Activated CD4-positive, alpha-beta T cell treated with anti-CD3 and anti-CD28 coated beads, Interleukin-10, Interleukin-2, amounts not matched to agents 100 ng/mL and 50 ng/mL, durations not matched to agents 16 hours and 8 hours (primary cell): ENCODE measurements at places on chromosomes 6 and 20.

GRCh38 chr6:143822584-143823024 is 20.5 kb upstream of the LTV1 start:
- no peak for DNase-seq

DNA sequence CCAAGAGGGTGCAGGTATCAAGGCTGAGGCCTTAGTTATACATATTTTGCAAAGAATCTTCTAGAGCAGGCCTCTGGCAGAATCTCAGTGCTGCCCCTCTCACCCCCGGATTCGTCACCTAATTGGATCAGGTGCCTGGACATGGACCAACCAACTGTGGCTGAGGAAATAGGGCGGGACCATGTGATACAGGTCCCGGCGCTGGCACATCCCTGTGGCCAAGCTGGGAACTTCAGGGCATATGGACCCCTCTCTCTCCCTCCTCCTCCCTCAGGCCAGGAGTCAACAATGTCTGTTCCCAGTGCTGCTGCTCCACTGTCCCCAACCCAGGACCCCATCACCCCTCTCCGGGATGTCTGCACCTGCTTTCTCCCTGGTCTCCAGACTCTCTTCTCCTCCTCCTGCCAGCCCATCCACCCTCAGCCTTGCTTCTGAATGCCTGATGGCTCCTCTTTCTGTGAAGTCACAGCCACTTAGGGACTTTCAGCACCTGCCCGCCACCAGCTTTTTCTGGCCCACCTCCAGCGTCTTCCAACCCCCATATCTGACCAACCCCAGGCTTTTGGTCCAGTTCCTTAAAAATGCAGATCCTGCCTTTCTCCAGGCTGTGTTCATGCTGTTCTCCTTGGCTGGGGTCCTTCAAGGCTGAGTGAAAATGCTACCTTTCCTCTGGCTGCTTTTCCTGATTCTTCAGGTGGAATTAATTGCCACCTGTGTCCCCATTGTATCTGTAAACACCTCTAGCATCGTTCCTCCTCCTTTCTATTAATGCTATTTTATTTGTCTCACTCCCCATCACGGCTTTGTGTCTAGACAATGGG is 19.0 kb upstream of the MLN start:
- DNase-seq: no peak

- no peak for DNase-seq
Measured at GRCh38 chr6:14361297-14361696, 243.7 kb downstream of the CD83 start.

- no peak for DNase-seq
Measured at GRCh38 chr6:168983925-168984324, 269.7 kb downstream of the THBS2 start.

DNA sequence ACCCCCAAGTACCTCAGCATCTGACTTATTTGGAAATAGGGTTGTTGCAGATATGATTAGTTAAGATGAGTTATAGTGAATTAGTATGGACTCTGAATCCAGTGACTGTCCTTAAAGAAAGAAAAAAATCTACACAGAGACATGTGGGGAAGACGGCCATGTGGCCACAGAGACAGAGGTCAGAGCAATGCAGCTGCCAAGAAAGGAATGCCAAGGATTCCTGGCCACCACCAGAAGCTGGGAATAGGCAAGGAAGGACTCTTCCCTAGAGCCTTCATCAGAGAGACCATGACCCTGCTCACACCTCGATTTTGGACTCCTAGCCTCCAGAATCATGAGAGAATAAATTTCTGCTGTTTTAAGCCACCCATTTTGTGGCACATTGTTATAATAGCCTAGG is 81.8 kb downstream of the FYN start:
- DNase-seq: no peak

- DNase-seq: no peak
Measured at GRCh38 chr6:152089992-152090391, 282.5 kb downstream of the ESR1 start.

DNA sequence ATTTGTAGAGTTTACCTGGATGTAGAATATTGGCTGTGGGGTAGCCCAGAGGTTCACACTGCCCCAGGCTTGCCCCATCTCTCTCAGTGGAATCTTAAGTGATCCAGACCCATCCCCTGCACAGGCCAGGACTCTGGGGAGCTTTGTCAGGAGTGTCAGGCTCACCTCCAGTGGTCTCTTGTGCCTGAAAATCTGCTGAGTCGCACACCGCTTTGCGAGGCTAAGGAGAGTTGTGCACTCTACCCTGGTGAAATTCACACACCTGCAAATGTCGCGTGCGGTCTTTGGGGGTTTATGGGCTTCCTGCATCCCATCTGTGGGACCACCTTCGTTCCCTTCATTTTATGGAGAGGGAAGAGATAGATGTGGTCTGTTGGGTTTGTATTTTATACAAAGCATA is 63.6 kb upstream of the KIF25 start:
- DNase-seq: no peak

DNA sequence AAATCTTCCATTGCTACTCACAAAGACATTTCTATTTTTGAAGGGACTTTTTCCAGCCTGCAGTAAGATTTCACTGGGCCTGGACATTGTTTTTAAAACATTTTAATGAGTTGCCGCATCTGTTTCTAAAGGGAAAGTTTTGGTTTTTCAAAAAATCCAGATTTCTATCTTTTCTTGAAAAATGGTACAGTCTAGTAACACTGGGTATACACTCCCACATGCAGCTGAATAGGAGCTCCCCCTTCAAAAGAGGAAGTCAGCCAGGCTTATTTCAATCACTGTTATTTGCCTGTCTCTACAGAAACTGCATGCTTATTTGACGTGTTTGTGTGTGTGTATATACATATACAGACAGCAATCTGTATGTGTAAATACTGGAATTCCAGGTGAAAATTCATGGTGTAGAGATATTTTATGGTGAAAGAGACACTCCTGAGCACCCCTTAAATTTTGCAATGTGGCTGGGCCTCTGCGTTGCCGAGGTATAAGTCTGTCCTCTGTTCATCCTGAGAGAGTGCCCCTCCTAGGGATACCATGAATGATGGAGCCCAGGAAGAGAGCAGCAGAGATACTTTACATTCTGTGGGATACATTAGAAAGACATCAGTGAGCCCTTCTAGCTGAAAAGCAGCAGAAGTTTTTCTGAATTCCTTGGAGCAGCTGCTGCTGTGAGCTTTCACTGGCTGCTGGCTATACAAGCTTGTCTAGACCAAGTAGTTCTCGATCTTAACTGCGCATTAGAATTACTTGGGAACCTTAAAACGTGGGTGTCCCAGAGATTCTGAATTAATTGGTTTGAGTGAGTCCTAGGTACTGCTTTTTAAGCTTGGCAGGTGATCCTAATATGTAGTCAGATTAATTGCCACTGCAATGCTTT is 12.0 kb upstream of the ABRACL start:
- DNase-seq: no peak

- DNase-seq: no peak
Measured at GRCh38 chr20:6519556-6519955, 247.9 kb upstream of the BMP2 start.

DNA sequence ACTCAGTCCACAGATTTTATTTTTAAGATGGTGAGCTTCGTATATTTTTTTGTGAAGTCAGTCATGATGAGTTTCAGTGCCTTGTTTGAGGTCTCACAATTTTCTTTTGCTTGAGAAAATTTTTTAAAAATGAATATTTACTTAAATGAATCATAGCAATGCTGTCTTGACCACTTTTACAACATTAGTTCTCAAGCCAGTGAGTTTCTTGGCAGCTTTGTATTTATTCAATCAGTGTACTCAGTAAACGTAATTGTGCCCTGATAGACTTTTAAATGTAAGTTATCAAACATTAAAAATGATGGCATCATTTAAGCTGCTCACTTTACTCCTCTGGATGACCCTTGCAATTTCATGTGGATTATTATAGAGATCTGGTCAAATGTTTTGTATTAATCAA is 261.4 kb downstream of the KHDC1L start:
- DNase-seq: no peak
